ENCODE measurements at places on chromosomes 3 and 15.

DNA sequence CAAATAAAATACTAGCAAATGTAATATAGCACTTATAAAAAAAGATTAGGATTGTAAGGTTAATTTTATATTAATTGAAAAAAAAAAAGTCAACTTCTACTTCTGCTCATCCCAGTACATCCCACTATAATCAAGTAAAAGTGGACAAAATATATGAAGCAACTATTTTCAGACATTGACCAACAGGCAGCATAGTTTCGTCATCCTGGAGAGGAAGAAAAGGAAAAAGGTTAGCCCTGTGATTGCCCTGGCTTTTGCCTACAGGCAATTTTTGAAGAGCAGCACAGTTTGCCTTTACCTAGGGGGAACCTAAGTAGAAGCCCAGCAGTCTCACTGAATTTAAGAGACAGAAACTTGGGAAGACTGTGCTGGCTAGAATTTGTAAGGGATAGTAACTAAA, 52.2 kb upstream of the ACTC1 start:
- no peak for DNase-seq

GRCh38 chr3:72657666-72658065, 190.6 kb downstream of the SHQ1 start:
- DNase-seq = no peak

DNA sequence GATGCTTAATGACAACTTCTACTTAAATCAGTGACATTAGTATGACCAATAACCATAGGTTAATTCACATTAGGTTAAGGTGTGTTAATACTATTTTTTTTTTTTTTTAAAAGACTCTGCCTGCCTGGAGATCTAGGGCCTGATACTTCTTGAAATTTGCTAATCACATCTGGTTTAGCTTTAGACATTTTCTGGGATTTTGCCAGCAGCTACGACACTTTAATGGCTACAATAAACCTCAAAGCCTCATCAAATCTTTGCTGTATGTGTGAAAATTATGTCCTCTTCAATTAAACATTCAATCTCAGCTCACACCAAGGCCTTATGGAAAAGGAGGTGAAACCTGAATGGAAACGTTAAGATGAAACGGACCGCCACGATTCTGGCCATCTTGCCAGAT, 167.9 kb downstream of the GREM1 start:
- no peak for DNase-seq

DNA sequence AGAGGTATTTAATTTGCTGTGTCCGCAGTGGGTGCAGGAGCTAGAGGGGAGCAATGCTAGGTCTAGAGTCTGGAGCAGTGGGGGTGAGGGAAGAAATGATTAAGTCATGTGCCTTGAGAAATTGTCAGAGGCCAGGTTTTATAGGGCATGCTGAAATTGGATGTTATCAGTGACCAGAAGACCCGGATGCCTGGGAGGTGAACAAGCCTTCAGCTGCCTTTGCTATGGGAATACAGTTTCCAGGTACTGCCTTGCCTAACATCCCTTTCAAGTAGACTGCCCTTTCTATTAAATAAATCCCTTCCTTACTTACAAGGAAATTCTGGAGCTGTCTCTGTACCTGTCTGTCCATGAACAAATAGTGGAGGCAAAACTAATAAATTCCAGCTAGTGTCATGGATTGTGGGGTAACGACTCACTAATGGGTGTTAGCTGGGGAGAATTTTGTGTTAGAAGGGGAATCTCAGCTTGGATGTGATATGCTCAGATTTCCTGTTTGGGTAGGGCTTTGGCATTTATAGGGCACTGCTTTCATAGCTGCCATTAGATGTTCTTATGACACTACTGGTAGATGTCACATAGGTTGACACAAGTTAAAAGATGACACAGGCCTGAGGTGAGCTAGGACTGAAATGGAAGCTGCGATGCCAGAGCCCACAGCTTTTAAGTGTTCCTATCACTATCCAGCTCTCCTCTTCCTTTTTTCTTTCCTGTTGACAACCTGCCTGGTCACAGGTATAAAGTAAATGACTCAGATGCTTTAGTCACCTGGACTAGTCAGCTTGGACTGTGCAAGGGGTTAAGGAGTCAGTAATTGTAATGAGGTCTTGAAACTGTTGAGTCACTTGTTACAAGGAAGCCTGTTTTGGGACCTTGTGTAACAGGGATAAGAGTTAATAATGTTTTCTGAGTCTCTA, 21.3 kb downstream of the CHD2 start:
- no peak for DNase-seq

DNA sequence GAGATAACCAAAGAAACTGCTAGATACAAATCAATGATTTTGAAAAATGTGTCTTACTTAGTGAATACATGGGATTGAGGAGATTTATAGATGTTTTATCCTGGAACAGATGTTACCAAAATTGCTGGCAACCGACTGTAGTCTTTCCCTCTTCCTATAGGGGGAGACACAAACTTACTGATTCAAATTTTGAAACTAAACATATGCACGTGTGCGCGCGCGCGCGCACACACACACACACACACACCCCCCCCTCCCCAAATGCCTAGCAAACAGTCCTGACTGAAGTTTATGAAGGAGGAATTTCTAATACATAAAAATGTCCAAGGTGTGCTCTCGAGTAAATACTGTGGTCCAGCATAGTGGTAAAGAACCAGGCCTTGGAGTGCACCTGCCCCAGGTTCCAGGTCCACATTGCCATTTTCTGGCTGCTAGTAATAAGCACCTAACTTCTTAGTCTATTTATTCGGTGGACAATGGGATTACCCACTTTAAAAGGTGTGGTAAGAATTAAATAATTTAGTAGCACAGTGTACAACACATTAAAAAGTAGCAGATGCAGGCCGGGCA, 18.5 kb upstream of the C3orf62 start:
- DNase-seq = no peak

GRCh38 chr15:67899596-67900283, 59.9 kb upstream of the RNU6-1 start:
- no peak for DNase-seq

DNA sequence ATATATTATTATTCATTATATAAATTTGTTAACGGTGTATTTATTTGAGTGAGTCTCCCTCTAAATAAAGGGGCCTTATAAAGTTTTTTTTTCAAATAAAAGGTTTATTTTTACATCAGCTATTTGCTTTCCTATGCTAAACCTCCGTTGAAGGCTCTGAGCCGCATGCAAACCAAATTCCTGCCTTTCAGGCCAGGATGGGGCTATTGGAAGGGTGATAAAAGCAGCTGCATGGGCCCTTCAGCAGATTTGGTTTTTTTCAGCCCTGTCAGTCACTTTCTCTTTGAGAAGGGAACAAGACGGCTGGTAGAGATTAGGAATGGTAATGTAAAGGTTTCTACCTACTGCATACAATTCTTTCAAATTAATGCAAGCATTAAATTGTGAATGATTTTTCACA, 244.2 kb downstream of the WNT5A start:
- DNase-seq = no peak

DNA sequence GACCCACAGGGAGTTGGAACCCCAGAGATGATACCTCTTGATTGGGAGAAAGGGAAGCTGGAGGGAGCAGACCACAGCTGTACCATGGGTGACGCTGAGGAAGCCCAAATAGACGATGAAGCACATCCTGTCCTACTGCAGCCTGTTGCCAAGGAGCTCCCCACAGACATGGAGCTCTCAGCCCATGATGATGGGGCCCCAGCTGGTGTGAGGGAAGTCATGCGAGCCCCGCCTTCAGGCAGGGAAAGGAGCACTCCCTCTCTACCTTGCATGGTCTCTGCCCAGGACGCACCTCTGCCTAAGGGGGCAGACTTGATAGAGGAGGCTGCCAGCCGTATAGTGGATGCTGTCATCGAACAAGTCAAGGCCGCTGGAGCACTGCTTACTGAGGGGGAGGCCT, 201.1 kb downstream of the AKAP13 start:
- no peak for DNase-seq
